ENCODE measurements at places on chromosomes 6 and 20.

DNA sequence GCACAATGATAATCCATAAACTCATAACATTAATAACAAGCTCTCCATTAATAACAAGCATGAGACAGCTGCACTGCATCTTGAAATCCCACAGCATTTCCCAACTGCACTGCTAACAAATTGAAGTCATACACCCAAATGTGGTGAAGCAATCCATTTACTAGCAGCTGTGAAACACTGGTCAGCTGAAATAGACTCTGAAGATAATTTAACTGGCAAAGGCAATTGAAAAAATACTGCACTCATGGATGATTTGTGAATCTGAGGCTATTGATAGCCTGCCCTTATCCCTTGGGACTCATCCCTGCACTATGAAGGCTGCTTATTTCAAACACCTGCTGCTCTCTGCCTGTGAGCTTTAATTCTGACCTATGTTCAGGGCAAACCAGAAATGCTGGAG, 49.1 kb upstream of the PLCB1 start:
- DNase-seq = no peak

DNA sequence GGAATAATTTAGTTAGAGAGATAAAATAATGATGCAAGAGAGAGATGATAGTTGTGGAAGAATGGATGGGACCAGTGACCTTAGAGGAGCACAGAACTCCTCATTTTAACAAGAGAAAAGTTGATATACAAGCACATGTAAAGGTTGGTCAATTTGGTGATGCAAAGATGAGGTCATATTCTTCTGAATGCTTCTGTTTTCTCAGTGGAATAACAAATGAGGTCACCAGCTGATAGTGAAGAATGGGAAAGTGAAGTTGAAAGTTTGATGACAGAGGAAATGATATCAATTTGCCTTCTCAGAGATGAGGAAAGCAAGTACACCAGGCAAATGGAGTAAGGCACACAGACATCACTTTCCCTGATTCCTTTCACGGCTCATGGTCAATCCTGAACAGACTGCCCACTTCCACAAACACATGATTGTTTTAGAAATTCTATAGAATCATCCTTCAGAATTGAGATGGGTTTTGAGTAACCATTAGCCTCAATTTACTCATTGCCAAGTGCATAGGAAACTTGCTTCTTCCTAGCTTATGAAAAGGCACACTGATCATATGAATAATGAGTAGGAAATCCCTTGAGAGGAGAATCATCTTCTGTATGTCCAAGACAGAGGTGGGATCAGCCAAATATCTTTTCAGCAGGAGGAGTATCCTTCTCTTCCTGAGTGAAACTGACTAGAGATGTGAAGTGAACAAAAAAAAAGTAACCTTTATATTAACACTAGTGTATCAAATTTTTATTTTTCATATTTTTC, 82.4 kb upstream of the TCF21 start:
- no peak for DNase-seq

GRCh38 chr20:40959325-40960092, 69.1 kb upstream of the TOP1 start:
- no peak for DNase-seq

DNA sequence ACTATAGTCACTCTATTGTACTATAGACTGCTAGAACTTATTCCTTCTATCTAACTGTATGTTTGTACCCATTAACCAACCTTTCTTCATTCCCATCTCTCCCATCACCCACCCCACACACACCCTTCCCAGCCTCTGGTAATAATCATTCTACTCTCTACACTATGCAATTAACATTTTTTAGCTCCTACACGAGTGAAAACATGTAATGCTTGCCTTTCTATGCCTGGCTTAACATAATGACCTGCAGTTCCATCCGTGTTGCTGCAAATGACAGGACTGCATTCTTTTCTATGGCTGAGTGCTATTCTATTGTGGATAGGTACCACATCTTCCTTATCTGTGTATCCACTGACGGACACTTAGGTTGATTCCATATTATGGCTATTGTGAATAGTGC, 95.5 kb downstream of the ALDH8A1 start:
- no peak for DNase-seq

DNA sequence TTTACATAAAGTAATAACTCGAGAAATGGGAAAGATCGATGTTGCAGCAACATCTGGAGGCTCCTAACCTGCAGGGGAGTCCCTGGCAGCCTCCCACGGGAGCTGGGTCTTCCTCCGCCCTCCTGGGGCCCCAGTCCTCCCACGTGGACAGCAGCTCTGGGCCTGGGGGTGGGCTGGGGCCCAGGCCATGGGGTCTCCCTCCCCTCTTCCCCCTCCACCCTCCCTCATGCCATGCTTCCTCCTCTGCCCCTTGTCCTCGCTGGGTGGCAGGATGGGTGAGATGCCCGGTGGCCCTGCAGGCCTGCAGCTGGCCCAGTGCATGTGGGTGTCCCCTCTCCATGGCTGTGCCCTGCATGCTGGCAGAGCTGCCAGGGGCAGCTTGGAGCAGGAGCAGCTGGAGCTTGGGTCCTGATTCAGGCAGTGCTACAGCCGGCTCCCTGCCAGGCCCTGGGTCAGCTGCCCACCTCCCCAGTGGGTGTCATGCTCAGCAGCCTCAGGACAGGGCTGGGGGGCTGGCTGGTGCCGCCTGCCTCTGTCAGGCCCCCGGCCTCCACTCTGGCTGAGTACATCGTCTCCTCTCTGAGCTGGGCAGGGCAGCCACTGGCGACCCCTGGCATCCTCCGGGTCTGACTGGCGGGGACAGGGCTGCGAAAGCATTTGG, 48.9 kb upstream of the BHLHE23 start:
- DNase-seq = no peak

- DNase-seq = no peak
These were observed 2.1 kb upstream of the ZBTB12 start for GRCh38 chr6:31903957-31904356.

DNA sequence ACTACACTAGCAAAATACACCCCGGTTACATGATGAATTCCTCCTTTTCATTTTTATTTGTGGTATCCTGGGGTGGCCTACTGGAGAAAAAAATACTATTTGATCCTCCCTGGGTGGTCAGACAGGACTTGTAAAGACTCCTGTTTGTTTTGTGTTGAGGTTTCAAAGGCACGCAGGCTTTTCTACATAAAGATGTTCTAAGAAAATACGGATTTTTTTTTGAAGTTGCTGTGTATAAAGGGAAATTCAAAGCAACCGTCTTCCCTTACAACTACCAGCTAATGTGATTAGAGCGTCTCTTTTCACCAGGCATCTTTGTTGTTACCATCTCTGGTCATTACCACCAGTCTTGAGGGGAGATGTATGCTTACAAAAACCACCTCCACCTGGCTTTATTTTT, 187.1 kb downstream of the SOX4 start:
- no peak for DNase-seq

GRCh38 chr6:13470238-13471140, 16.9 kb downstream of the GFOD1 start:
- no peak for DNase-seq

DNA sequence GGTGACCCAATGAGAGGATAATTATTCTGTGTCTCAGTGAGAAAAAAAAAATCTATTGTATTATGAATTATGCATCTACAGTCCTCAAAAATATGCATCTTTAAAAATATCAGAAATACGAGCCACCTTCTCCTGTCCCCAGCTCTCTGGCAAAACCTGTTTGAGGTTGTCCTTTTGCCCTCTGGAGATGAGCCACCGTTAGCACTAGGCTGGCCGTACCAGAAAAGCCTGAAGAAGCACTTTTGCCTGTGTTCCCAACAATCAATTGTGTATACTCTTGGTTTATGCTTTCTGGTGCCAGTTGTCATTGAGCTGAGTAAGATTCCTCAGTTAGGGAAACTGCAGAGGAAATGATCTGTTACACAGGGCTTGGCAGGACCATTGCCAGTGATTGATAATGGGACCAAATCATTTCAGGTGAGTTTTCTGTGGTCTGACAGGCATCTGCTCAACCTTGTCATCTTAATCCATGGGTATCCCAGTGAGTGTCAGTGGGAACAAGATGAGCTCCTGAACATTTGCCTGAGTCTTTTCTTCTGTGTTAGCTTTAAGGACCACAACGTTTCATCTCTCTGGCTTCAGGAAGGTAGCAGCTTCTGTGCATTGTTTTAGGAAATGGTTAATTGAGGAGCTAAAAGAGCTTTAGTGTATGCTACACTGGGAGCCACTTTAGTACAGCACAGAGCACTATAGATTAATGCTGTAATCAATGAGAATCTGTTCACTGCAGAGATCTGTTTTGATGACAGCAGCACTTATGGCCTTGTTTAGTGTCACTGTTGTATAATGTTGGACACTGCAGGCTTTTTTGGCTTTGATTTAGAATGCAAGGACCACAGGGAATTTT, 330.1 kb downstream of the RIMS1 start:
- no peak for DNase-seq

GRCh38 chr6:111952821-111953540, 79.7 kb upstream of the FYN start:
- no peak for DNase-seq

- peak; percentile 96 for DNase-seq
These were observed 58.5 kb downstream of the PCNA start for GRCh38 chr20:5061213-5061612.

DNA sequence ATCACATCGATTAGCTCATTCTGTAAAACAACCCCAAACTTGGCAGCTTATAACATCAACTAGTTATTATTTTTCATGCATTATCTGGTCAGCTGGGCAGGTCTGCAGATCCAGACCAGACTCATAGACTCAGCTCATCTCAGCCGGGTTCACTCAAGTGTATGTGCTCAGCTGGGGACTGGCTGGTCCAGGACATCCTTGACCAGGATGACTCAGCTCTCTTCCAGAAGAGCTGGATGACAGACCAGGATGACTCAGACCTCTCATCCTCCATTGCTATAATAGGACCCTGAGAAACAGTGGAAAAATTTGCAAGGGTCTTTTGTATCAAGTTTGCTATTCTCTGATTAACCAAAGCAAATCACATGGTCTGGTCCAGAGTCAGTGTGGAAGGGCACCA, 312.5 kb upstream of the PLCB4 start:
- peak; percentile 69 for DNase-seq

GRCh38 chr6:73927421-73927820, 231.4 kb downstream of the CD109 start:
- DNase-seq = no peak

GRCh38 chr6:152261179-152261578, 376.0 kb downstream of the SYNE1 start:
- DNase-seq = no peak

- DNase-seq = no peak
These were observed 45.6 kb upstream of the CD93 start for GRCh38 chr20:23131766-23132165.

All from mesendoderm (in vitro differentiated cells).